ENCODE measurements at places on chromosomes 12 and 14.

DNA sequence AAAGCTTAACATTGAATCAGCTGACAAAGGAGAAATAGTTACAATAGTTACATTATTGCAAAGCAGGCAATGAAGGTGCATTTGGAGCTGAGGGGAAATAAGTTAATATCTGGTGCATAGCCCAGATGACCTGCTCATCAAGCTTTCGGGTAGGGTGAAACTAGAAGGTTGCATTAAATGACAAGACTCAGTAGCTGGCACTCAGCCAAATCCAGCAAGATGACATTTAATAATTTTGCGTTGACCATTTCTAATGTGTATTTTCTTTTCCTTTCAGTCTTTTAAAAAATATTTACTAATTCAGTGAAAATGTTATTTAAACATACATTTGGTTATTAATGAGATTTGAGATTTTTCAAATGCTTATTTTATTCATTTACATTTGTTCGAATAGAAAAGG is 188.6 kb downstream of the SLC5A8 start:
- no peak for DNase-seq

GRCh38 chr12:121334513-121335343 is 17.5 kb downstream of the ANAPC5 start:
- peak; percentile 49 for DNase-seq

- DNase-seq: peak; percentile 78
Observed at GRCh38 chr14:50311972-50312733, at the start of the genes DMAC2L and L2HGDH. Gene DMAC2L (plus strand): TSS chr14:50312324. CDS start chr14:50321488, 9,164 bp downstream. Gene L2HGDH (minus strand): TSS chr14:50312229. CDS start chr14:50312150, 79 bp downstream.

DNA sequence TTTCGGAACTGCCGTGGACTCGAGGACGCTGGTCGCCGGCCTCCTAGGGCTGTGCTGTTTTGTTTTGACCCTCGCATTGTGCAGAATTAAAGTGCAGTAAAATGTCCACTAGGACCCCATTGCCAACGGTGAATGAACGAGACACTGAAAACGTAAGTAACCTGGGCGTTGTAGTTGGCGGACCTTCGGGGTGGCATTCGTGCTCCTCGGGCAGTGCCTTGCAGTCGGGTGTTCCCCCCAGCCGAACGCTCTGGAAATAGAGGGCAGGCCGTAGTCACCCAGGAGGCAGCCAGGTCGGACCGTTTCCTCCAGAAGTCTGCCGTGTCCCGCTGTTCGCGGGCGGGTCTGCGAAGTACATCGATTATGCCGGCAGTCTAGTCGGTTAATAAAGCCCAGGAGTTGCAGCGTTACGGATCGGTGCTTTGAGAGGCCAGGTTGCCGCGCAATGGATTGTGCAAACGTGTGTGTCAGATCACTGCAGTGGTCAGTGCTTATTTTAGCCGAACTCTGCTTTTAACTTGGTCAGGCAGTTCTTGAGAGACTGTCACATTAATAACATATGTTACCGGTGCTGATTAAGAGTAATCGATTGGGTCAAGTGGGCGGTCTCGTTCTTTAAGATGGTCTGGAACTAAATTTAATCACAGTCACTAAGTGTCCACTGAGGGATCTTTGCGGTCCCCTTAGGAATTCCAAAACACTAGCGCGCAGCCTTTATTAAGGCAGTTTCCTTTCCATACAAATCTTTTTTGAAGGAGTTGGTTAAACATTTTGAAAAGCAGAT is 906 bp downstream of the MARK3 start:
- DNase-seq: no peak

GRCh38 chr12:131189781-131190180 is 236.1 kb downstream of the ADGRD1 start:
- no peak for DNase-seq

- DNase-seq: no peak
Observed at GRCh38 chr14:24818058-24818822, 184.2 kb upstream of the GZMB start.

DNA sequence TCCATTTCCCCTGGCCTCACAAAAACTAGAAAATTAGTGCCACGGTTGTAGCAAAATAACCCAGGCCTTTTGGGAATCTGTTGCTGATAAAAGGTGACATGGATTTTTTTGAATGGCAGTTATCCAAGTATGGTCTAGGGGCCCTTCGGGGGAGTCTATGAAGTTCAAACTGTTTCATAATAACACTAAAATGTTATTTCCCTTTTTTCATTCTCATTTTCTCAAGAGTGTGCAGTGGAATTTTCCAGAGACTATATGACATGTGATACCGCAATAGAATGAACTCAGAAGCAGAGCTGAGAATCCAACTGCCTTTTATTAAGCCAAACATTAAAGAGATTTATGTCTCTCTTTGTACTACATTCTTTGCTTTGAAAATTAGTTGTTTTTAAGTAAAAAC is 26.9 kb downstream of the GSTZ1 start:
- DNase-seq: no peak

DNA sequence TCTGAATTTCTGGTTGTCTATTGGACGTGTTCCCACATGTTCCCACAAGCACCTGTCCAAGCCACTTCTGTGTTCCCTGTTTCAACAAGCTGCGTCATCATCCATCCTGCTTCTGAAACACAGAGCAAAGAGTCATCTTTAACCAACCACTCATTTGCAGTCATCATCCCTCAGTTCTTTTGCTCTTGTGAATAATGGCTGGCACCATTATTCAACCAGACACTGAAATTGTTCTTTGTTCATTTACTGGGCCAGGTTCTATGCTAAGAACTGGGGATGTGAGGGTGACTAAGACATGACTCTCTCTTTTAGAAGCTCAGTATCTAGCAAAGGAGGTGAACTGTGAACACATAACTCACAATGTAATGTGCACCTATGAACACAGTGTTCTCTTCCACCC is 40.7 kb upstream of the ANO4 start:
- no peak for DNase-seq

- peak; percentile 58 for DNase-seq
Observed at GRCh38 chr14:32134448-32135097, 57.5 kb downstream of the ARHGAP5 start.

DNA sequence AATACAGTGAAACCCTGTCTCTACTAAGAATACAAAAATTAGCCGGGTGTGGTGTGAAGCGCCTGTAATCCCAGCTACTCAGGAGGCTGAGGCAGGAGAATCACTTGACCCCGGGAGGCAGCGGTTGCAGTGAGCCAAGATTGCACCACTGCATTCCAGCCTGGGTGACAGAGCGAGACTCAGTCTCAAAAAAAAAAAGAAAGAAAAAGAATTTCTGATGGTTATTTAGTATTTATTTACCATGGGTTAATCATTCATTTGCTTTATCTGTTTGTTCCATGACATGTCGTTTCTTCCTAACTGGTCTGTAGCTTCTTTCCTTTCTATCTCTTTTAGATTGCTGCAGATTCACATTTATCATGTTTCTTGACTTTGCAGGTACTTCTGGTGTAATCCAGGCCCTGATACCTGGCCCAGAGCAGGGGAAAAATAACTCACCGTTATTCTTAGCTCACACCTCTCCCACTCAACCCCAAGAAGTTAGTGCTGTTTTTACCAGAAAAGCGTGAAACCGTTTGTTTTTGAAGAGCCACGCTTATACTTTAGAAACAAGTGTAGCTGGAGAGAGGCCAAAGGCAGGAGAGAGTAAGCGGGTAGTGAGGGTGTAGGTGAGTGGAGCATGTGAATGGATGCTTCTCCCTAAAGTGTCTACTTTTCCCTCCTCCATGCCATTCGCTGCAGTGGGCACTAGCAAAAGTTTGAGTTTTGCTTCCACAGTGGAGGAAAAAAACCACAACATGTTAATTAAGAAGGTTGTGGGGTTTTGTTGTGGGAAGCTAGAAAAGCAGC is 45.4 kb downstream of the SRGAP1 start:
- DNase-seq: no peak

DNA sequence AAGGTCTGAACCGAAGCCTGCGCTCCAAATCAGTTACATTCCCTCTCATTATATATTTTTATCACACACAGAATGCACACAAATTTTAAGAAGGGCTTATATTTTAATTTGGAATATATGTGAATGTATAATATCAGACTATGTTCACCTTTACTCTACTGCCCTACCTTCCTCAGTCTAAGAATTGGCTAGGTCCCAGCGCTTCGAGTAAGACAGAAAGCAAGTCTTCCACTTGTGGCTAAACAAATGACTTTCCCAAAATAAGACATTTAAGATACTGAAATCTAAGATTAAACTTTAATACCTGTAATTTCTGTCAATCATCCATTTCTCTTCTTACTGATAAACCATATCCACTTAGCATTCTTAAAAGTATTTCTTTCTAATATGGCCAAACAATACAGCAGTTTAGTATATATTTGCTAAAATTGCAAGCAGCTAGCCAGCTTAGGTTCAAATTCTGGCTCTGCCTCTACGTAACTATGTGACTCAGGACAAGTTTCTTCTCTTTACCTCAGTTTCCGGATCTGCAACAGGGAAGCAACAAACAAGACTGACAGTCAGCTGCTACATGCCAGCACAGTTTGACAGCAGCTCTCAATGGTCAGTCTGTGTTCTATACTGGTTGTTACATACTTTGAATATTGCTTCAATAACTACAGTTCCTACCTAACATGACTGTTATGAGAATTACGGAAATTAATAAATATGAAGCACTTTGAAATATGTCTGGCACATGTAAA is 2.0 kb downstream of the INTS13 start:
- no peak for DNase-seq

DNA sequence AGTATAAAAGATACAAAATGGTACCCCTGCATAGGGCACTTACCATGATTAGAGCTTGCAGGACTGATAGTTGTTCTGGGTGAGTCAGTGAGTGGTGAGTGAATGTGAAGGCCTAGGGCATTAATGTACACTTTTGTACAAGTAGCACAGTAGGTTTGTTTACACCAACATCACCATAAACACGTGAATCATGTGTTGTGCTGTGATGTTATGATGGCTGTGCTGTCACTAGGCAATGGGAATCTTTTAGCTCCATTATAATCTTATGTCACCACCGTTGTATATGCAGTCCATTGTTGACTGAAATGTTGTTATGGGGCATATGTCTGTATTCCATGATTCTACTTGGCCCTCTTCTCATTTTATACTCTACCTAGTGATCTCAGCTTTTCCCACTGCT is 11.8 kb downstream of the NUBPL start:
- DNase-seq: no peak

DNA sequence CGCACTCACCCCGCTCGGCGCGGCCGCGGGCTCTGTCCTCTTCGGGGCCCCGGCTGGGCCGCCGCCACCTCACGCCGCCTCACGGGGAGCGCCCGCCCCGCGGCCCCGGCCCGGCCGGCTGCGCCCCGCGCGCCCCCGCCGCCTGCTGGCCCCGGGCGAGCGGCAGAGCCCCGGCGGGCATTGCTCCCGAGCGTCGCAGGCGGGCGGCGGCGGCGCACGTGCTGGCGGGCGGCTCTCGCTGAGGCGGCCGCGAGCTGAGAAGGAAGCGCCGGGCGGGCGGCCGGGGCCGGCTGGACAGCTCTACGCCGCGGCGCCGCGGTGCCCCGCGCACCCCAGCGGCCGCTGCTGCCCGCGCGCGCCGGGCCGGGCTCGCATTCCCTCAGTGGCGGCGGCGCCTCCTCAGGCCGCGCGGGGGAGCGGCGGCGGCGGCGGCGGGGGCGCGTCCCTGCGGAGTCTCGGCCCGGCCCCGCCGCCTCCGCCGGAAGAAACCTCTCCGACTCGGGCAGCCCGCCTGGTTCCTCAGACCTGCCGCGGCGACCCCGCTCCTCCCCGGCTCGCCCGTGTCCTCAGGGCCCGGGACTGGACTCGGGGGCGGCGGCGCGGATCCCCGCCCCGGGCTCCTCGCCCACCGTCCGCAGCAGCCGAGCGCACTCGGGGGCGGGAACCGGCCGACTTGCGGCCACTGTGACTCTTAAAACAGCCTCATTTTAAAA is at the start of gene PITPNM2:
Gene PITPNM2, minus strand, starts transcription at position 347 of the 713 bp plus-strand sequence. CDS start 116,500 bp downstream, outside the sequence.
- no peak for DNase-seq

GRCh38 chr12:107014055-107014454 is 27.1 kb upstream of the MTERF2 start:
- no peak for DNase-seq

DNA sequence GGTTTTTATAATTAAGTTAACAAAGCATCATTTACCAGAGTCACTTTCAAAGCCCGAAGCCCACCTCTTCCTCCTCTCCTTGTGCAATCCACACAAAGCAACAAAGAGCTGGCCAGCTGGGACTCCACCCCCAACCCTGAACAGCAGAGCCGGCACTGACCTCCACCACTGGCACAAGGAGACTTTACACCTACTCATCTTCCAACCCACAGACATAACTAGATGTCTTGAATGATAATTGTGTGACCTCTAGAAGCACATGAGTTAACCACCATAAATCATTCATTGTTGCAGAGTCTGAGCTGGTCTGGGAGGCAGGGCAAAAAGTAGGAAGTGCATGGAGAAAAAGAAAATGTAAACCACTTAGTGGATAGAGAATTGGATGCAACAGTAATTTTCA is 72.2 kb downstream of the ST8SIA1 start:
- no peak for DNase-seq

DNA sequence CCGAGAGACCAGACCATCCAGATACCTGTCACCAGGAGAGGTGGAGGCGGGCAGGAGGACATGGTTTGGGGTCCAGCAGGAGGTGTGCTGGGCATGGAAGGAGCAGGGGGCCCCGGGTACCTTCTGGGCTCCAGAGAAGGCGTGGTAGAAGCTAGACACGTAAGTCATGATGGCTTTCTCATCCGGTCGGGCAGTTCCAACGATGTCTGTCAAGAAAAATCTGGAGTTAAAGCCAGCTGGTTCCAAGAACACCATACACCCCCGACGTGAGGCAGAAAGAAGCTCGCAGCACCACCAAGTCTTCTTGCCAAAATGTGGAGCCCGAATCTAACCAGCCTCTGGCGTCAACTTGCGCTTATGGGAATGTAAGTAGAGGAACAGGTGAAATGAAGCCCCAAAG is 76.7 kb downstream of the ACTN1 start:
- DNase-seq: no peak

GRCh38 chr12:104579718-104580495 is 123.2 kb downstream of the CHST11 start:
- DNase-seq: no peak

GRCh38 chr12:52320784-52321400 is at the start of gene KRT83:
Gene KRT83 (minus strand): TSS chr12:52321398. CDS start chr12:52321335, 63 bp downstream.
- DNase-seq: no peak

DNA sequence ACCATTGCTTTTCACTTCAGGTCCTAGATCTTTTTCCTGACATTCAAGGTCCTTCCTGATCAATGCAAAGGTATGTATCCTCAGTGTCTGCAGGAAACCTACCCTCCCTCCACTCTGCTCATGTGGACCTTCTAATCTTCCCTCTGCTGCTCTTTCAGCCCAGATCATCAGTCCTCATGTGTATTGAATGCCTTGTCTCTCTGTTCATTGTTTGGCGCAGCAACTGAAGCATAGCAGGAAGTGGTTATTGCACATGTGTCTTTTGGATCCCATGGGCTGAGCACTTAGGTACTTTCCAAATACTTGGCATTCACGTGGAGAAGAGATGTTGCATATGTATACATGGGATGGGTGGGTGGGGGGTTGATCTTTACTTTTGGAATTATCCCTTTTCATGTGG is 4.3 kb upstream of the NIN start:
- no peak for DNase-seq

- DNase-seq: no peak
Observed at GRCh38 chr14:103550451-103551337, 11.8 kb downstream of the BAG5 start.

GRCh38 chr12:60539592-60539991 is 943.8 kb downstream of the SLC16A7 start:
- DNase-seq: no peak
